Stimulated activated CD4-positive, alpha-beta T cell treated with anti-CD3 and anti-CD28 coated beads, Interleukin-1b, Interleukin-23, amount 100 ng/mL, for 1 hour (primary cell): ENCODE measurements at places on chromosomes 16 and 17.

GRCh38 chr17:7839876-7840261 is 5.9 kb downstream of the KDM6B start:
- DNase-seq = no peak

GRCh38 chr16:55849536-55849935 is 16.6 kb upstream of the CES1 start:
- DNase-seq = no peak

- DNase-seq = no peak
Observed at GRCh38 chr16:17298238-17298637, 172.5 kb downstream of the XYLT1 start.

- DNase-seq = no peak
Observed at GRCh38 chr17:68450801-68451200, 6.5 kb downstream of the WIPI1 start.

GRCh38 chr16:14071576-14072271 is 605 bp downstream of the MRTFB start:
- DNase-seq = no peak
